IgD-negative memory B cell (primary cell): ENCODE measurements at places on chromosomes 6 and 20. TPM values are rescaled to one million over a fixed set of nuclear protein-coding genes. Genes with fewer than 3 reads are reported as not detected.

The OOEP gene
- polyA plus RNA-seq: 0.79 TPM

The MYLK2 gene
- not detected for polyA plus RNA-seq

The SRSF3 gene
- 384 TPM for polyA plus RNA-seq

The TPD52L1 gene
- not detected for polyA plus RNA-seq

The CASS4 gene
- polyA plus RNA-seq: 0.34 TPM

The RIMS4 gene
- polyA plus RNA-seq: not detected

The HIVEP1 gene
- polyA plus RNA-seq: 14.7 TPM

The PRKN gene
- 0.55 TPM for polyA plus RNA-seq

The B3GAT2 gene
- 0.23 TPM for polyA plus RNA-seq

The IL20RA gene
- not detected for polyA plus RNA-seq

The GJA10 gene
- not detected for polyA plus RNA-seq

The IRF4 gene
- polyA plus RNA-seq: 22.9 TPM

The RRAGD gene
- 1.0 TPM for polyA plus RNA-seq

The EPHA7 gene
- polyA plus RNA-seq: not detected

The SEL1L2 gene
- polyA plus RNA-seq: not detected

The RSPO3 gene
- not detected for polyA plus RNA-seq

The TRIM31 gene
- not detected for polyA plus RNA-seq

The TRIM40 gene
- polyA plus RNA-seq: 0.10 TPM

The BTBD3 gene
- not detected for polyA plus RNA-seq

The PPP1R14C gene
- polyA plus RNA-seq: not detected

The PHACTR1 gene
- polyA plus RNA-seq: 12.8 TPM

The ECT2L gene
- 0.23 TPM for polyA plus RNA-seq

The KIAA0408 gene
- 0.76 TPM for polyA plus RNA-seq

The GPR31 gene
- not detected for polyA plus RNA-seq

The APOBEC2 gene
- 0.33 TPM for polyA plus RNA-seq

The CPXM1 gene
- polyA plus RNA-seq: 1.1 TPM

The SNAP25 gene
- polyA plus RNA-seq: not detected

The LRFN2 gene
- polyA plus RNA-seq: not detected

The SLC22A2 gene
- polyA plus RNA-seq: not detected

The SLC17A9 gene
- polyA plus RNA-seq: 4.1 TPM

The CHRNA4 gene
- not detected for polyA plus RNA-seq

The KIAA1586 gene
- polyA plus RNA-seq: 7.3 TPM

The TBXT gene
- polyA plus RNA-seq: not detected

The SLC35D3 gene
- not detected for polyA plus RNA-seq

The SIRPB2 gene
- 0.15 TPM for polyA plus RNA-seq

The GPX5 gene
- not detected for polyA plus RNA-seq

The KCNK15 gene
- not detected for polyA plus RNA-seq

The SLC17A1 gene
- not detected for polyA plus RNA-seq
